ENCODE measurements at places on chromosomes 1 and 21.

- no peak for DNase-seq
Measured at GRCh38 chr1:215767761-215768160, 200.7 kb downstream of the KCTD3 start.

- DNase-seq: no peak
Measured at GRCh38 chr1:195141294-195141693, 1466.9 kb downstream of the KCNT2 start.

- DNase-seq: no peak
Measured at GRCh38 chr1:75100481-75101092, 33.6 kb upstream of the LHX8 start.

DNA sequence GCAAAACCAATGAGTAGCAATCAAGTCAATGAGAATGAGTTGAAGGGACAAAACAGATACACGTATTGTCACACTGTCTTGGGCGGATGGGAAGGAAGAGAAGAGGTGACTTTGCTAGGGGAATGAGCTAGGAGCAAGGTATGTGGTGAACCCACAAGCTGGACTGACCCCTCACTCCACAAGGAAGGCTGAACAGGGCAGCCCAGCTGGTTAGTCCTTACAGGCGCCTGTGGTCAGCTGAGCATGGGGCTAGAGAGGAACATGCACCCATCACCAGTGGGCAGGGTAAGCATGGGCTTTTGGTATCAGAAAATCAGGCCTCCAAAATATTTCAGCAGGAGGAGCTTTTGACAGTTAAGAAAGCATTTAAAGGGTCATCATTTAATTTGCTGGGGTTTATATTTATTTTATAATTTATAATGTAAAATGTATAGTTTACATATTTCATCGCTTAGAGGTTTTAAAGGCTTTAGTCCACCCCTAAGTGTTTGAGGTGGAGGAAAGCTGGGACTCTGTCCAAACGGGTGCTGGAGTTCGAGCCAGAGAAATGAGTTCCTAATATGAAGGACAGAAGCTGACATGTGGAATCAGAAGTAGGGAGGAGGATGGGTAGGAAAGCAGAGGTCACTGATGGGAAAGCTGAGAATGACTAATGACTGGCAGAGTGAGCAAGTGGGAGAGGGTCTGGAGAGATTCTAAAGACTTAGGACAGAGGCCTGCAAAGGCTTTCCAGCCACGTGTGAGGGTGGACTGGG, 22.0 kb upstream of the ACBD6 start:
- DNase-seq: no peak

DNA sequence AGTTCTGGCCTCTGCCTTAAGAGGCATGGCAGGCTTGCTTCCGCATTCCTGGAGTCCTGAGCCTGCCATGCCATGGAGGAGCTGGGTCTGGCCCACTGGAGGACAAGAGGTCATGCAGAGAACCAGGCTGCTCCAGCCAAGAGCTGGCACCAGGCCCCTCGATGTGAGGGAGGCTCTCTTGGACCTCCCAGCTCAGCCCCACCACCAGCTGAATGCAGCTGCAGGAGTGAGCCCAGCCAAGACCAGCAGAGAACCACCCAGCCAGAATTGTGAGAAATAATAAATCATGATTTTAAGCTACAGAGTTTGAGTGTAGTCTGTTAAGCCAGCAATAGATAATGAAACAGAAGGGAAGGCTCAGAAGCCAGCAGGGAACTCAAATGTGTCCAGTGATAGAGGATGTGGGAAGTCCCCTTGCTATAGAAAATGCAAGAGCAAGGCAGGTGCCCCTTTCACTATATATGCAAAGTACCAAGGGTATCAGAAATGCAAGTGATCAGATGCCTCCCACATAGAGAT, 118.4 kb downstream of the HIVEP3 start:
- no peak for DNase-seq

GRCh38 chr1:112247961-112248360, 148.1 kb upstream of the CTTNBP2NL start:
- no peak for DNase-seq

DNA sequence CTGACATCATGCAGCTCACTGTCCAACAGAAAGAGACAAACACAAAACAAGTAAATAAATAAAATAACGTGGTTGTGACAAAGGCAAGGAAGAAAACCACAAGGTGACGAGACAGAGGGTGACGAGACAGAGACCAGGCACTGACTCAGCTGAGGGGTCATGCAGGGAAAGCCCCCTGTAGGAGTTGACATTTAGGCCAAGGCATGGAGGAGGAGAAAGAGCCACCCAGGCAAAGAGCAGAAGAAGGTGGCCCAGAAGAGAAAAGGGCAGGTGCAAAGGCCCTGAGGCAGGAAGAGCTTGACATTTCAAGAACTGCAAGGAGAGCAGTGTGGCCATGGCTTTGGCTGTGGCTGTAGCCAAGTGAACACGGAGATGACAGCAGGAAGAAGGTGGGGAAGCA, 65.1 kb upstream of the ID3 start:
- no peak for DNase-seq

- DNase-seq: no peak
Measured at GRCh38 chr1:113201560-113201959, 128.6 kb downstream of the LRIG2 start.

GRCh38 chr1:116763787-116764465, 9.7 kb downstream of the CD2 start:
- DNase-seq: no peak

- DNase-seq: peak; percentile 15
Measured at GRCh38 chr1:171254859-171255258, 6.6 kb downstream of the FMO1 start.

- DNase-seq: peak; percentile 36
Measured at GRCh38 chr21:38955495-38955894, 149.8 kb downstream of the ETS2 start.

GRCh38 chr1:209064850-209065706, 518.4 kb upstream of the CAMK1G start:
- DNase-seq: no peak

GRCh38 chr1:117967477-117967876, 37.9 kb downstream of the WDR3 start:
- peak; percentile 51 for DNase-seq

All from AG10803 (cell line).